ENCODE measurements at places on chromosomes 16 and 17.

- no peak for DNase-seq
Measured at GRCh38 chr17:41813152-41813680, 412 bp downstream of the FKBP10 start.

- no peak for DNase-seq
Measured at GRCh38 chr16:87953308-87954215, 2.3 kb downstream of the BANP start.

- no peak for DNase-seq
Measured at GRCh38 chr16:86510465-86511261, at the start of gene FOXF1. FOXF1 (plus strand) TSS chr16:86510527; CDS start chr16:86510570, 43 bp downstream.

DNA sequence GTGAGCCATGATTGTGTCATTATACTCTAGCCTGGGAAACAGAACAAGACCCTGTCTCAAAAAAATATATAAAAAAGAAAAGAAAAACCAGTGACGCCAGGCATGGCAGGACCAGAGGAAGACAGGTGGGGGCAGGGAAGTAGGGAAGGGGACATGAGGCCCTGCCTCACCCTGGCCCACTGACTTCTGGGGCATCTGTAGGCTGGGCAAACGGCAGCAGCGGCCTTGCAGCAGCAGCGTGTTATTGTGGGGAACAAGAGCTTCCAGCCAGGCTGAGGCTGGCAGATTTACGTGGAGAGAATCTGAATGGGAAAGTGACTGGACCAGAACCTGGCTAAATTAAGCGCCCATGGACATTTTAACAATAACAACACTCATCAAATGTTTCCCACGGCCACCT is 19.4 kb downstream of the CMTM4 start:
- no peak for DNase-seq

DNA sequence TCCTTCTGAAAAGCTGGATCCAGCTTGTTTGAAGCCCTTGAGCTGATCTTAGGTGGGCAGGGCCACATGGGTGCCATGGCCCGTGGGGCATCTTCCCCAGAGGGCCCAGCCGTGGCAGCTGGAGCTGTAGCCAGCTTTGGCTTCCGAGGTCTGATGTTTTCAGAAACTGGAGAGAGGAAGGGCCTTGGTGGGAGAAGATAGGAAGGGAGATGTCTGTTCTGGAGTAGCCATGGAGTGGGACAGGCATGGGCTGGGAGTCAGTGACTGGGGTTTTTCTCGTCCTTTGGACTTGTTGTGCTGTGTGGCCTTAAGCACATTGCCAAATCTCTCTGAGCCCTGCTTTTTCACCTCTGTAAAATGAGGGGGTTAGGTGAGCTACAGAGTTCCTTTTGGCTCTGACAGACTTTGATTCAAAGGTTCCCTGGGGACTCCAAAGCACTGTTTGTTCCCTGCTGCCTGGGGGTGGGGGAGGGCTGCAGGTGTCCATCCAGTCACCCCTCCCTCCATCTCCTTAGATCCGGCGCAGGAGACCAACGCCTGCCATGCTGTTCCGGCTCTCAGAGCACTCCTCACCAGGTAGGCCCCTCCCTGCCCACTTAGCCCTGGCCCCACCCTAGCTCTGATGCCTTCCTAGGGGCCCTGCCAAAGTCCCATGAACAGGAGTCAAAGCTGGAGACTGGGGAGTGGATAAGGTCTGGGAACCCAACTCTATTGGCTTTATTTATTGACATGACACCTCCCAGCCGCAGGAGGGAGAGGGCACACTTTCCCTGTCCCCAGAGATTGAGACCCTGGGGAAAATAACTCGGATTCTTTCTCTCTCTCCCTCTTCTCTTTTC is 2.1 kb downstream of the PPP1R1B start:
- no peak for DNase-seq

DNA sequence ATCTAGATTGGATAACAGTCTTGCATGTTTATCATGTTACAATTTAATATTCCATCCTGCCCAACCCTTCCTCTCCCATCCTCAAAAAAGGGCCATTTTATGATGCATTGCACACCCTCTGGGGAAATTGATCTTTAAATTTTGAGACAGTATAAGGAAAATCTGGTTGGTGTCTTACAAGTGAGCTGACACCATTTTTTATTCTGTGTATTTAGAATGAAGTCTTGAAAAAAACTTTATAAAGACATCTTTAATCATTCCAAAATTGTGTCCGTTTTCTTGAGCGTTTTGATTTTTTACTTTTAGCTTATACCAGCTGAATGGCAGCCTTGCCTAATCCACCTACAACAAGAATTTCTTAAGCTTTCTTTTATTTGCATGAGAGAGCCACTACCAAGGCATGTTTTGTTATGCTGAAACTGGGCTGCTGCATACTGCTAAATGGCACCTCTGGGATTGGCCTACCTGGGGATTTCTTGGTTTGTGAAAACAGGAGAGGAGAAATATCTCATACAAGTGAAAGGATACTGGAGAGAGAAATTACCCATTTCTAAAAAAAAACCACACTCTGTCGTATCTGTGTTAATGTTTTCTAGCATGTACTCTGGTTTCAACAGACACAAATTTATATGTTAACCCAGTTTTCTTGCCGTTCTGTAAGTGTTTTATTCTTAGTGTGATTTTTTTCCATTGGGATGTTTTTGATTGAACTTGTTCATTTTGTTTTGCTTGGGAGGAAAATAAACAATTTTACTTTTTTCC is 52.2 kb downstream of the TUBD1 start:
- DNase-seq, result no peak

DNA sequence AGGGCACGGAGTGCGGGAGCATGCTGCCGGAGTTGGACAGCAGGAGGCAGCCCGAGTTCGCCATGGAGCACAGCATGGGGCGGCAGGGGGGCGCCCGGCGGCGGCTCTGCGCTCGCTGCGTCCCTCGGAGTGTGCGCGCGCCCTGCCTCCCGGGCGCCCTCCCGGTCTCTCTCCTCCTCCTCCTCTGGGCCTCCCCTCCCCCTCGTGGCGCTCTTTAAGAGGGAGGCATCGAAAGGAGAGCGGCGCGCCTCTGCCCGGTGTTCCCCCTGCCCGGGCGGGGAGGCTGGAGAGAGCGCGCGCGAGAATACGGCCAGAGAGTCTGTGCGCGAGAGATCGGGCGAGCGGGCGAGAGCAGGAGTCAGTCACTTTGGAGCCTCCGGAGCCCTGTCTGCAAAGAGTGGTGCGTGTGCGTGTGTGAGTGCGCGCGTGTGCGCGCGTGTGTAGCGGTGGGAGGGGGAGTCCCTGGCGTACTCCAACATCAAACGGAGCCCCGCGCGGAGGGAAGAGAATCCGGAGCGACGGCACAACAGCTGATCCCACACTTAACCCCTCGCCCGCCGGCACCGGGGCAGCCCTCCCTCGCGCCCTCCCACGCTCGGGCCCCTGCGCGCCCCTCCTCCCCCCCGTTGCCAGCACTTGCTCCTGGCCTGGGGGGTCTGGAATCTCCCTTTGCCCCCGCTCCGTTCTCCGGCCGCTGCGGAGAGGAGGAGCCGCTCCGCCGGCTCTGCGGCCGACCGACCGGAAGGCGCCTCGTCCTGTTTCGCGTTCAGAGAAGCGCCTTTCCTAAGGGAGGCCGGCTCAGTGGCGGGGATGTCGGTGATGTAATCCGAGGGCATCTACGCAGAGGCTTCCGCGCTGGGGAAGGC is 108.9 kb downstream of the ENGASE start:
- no peak for DNase-seq

DNA sequence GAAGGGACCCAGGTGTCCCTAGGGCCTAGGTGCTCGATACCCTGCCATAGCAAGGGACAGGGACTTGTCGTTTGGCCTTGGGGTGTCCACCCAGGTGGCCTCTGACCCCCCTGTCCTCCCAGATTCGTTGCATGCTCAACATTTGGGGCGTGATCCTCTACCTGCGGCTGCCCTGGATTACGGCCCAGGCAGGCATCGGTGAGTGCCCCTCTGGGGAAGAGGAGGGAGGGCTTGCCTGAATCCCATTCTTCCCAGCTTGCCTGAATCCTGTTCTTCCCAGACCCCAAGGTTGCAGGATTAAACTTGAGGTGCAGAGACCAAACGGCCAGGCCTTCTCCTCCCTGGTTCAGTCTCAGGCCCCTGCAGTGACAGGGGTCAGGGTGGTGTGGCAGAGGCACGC is 3.2 kb downstream of the SLC12A3 start:
- no peak for DNase-seq

DNA sequence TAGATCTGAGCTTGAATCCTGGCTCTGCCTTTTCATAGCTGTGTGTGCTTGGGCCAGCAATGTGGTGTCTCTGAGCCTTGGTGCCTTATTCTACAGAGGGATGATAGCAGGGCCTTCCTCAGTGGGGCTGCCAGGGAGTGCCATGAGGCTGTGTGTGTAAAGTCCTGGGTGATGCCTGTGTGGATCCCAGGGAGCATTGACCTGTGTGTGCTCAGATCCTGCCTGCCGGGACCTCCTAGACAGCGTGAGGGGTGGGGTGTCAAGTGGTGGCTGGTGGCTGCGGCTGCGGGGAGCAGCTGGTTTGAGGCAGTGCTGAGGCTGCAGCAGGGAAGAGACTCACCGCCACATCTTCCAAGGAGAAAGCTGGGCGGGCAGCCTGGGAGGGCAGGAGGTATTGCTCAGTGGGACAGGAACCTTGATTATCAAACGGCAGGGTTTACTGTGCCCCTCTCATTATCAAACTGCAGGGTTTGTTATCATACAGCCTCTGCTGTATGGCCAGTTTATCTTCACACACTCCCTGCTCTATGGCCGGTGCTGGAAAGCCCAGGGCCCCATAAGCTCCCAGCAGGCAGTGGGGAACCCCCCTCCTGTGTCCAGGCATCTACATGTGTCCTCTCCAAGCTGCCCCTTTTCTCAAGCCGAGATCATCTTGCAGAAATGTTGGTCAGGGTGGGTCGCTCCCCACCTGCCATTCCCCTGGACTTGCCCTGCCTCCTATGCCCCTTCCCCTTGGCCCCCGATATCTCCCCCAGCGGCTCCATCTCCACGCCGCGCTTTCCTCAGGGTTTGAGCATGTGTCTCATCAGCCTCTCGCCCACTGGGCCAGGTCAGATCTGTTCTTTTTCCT is 3.1 kb upstream of the ADCY7 start:
- no peak for DNase-seq

GRCh38 chr16:27058299-27058698 is 8.4 kb upstream of the C16orf82 start:
- no peak for DNase-seq

DNA sequence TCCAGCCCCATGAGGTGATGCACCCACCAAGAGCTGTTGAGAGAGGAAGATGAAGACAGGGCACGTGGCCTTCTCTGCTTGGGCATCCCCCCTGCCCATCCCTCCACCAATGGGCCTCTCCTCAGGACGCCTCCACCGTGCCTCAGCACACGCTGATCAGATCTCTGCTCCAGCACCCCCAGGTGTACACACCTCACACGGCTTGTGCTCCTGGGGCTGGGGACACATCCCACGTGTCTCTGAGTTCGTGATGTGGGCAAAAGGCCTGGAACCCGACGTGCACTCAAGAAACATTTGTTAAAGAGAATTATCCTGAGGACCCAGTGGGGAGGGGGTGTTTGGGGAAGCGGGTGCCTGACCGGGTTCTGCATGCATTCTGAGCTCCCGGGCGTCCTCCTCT is 55.3 kb downstream of the MGAT5B start:
- no peak for DNase-seq

DNA sequence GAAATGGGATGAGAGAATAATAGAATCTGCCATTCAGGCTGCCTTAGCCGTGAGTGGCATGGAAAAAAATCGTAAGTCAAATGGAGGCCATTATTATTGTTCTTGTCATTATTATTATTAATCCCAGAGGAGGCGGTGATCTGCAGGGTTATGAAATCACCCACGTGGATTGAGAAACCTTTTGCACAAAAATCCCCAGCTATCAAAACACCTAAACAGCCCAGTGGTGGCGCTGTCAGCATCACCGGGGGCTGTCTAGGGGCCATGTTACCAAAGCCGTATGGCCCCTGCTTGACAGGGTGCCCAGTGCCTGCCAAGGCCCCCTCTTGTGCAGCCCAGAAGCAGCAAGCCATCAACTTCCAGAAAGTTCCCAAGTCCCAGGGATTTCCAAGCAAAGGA is 25.2 kb downstream of the CNGB1 start:
- no peak for DNase-seq

GRCh38 chr16:964356-965035 is 6.3 kb downstream of the LMF1 start:
- no peak for DNase-seq

DNA sequence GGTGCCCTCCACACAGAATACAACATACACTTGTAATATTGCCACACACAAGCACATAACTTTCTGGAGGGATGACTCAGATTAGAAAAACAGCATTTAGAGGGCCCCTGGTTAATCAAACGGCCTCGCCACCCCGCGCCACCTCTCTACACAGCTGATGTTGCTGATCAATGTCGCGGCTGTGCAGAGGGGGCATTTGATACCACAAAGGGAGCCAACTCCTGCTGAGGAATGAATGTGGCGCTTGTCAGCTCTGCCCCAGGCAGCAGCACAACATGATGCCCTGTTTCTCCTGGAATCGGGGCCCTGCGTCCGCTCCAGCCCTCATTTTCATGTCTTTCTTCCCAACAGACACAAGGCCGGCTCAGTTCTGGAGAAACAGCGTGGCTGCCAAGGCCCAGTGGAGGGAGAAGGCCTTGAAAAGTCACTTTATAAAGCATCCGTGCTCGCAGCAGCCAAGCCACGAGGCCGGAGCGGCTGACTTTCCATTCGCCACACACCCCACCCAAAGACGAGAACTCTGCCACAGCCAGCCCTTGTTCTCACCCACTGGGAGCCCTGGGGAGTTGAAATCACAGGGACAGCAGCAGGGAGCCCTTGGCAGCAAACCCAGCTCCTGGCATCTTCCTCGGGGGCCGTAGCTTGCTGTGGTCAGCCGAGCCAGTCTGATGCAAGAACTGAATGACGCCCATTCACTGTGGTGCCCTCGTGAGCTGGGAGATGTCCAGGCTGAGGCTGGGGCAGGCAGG is 65.6 kb downstream of the XYLT1 start:
- DNase-seq, result no peak

DNA sequence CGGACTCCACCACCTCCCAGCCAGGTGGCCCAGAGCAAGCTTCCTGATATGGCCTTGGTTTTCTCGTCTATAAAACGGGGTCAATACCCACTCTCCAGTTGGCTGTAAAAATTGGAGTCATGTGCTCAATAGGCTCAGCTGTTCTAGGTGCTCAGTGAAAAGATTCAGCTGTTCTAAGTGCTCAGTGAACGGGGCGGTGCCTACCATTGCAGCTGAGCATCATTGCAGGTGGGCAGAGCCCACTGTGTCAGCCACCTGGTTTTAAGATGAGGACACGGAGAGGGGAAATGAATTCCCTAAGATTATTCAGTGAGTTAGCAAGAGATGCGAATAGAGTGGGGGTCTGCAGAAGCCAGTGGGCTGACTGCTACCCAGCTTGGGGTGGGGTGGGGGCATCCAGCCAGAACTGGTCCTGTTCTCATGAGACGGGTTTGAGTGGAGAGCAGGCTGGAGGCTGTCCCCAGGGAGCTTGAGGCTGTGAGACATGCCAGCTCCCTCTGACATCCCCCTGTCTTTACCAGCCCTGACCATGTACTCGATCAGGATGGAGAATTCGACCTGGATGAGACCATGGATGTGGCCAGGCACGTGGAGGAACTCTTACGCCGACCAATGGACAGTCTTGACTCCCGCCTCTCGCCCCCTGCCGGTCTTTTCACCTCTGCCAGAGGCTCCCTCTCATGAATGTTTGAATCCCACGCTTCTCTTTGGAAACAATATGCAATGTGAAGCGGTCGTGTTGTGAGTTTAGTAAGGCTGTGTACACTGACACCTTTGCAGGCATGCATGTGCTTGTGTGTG is 21.9 kb downstream of the STAT5A start:
- no peak for DNase-seq
